ENCODE measurements at places on chromosomes 12 and 14. TPM values are rescaled to one million over a fixed set of nuclear protein-coding genes. Genes with fewer than 3 reads are reported as not detected.

DHH gene
- not detected for polyA plus RNA-seq

SOCS2 gene
- 37.3 TPM for polyA plus RNA-seq

MYF5 gene
- not detected for polyA plus RNA-seq

PTHLH gene
- polyA plus RNA-seq = not detected

BDKRB2 gene
- polyA plus RNA-seq = not detected

HHIPL1 gene
- polyA plus RNA-seq = not detected

GYS2 gene
- not detected for polyA plus RNA-seq

MYH6 gene
- not detected for polyA plus RNA-seq

KIF5A gene
- not detected for polyA plus RNA-seq

SMCO2 gene
- polyA plus RNA-seq = not detected

RPS6KL1 gene
- 0.45 TPM for polyA plus RNA-seq

CACNA1C gene
- 0.05 TPM for polyA plus RNA-seq

ARG2 gene
- polyA plus RNA-seq = 1.3 TPM

LTBP2 gene
- polyA plus RNA-seq = 0.36 TPM

SNAPC1 gene
- 4.4 TPM for polyA plus RNA-seq

SYNDIG1L gene
- polyA plus RNA-seq = not detected

FOXG1 gene
- not detected for polyA plus RNA-seq

TTLL5 gene
- 15.8 TPM for polyA plus RNA-seq

DNAJC22 gene
- polyA plus RNA-seq = not detected

OAS2 gene
- polyA plus RNA-seq = 25.5 TPM

TSPAN8 gene
- polyA plus RNA-seq = not detected

MIA2 gene
- 19.0 TPM for polyA plus RNA-seq

KRT81 gene
- polyA plus RNA-seq = not detected

LRRK2 gene
- polyA plus RNA-seq = 0.10 TPM

RTL1 gene
- not detected for polyA plus RNA-seq

PMEL gene
- polyA plus RNA-seq = not detected
